ENCODE measurements at places on chromosomes 16 and 17. TPM values are rescaled to one million over a fixed set of nuclear protein-coding genes. Genes with fewer than 3 reads are reported as not detected.

The PLEKHH3 gene
- total RNA-seq, result 8.9 TPM

The EXOC3L1 gene
- not detected for total RNA-seq

The IGFALS gene
- total RNA-seq, result not detected

The GUCY2D gene
- total RNA-seq, result not detected

The PRSS53 gene
- 9.6 TPM for total RNA-seq

The CEP95 gene
- total RNA-seq, result 16.9 TPM

All from smooth muscle cell of the umbilical artery (primary cell).